AG04450 (cell line): ENCODE measurements at places on chromosomes 1 and 21.

DNA sequence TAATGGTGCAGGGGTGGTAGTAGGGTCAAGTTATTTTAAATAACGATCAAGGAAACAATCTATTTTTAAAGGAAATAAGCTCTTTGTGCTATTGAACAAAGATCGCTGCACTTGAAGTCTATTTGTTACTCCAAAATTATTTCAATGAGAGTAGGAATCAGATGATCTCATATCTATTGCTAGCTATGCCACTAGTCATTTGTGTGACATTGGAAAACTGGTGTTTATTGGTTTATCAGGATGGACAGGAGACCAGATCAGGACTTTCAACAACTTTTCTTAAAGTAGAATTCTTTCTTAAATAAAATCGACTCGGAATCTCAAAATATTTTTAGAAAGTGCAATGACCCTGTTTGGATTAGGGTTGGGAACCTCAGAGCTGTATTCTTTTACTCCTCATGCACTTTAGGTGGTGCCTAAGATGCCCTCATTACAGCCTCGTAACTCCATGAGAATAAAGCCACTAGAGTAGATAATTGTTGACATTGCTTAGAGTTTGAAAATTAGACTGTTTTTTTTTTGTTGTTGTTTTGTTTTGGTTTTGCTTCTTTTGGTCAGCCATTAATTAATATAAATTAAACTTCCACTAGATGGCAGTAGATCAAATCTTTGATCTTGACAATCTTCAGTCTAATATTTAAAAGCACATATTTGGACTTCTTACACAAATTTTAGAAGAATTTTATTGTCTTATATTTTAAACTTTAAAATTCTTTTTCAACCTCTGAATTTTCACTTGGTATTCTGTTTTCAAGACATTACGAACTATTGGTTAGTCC lies 352.4 kb downstream of the USP25 start:
- no peak for DNase-seq

GRCh38 chr1:30847358-30847972 lies 61.1 kb downstream of the SDC3 start:
- peak; percentile 50 for DNase-seq

DNA sequence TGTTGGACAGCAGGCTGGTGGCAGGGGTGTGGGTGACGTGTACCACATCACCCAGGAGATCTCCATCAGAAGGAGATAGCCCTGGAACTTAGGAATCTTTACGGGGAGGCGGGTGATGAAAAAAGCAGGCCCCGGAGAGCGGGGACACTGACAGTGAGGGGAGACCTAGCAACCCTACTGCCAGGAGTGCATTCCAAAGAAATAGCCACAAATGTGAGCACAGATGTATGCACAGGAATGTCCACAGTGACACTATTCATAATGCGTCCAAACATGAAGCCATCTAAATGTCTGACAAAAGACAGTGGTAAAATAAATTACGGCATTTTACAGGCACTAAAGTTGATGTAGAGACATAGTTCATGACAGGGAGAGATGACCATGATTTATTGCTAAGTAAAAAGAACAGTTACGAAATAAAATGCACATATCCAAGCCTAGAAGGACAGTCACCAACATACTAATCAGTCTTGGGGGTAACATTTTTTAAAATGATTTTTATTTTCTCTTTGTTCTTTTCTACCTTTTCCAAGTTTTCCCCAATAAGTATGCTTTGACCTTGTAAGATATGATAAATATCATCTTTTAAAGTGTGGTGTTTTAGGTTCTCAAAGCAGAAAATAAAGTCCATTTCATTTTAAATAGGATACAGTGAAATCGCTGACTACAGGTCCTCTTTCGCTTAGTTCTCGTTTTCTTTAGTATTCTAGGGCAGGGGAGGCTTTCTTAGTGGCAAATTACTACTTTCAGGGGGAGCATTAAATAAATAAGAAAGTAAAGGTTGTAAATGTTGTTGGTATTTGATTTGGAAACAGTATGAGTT lies 21.3 kb downstream of the CD247 start:
- no peak for DNase-seq

GRCh38 chr21:16004086-16004485 lies 274.3 kb downstream of the USP25 start:
- no peak for DNase-seq

- no peak for DNase-seq
These were observed 71.3 kb downstream of the TMEM53 start for GRCh38 chr1:44602634-44603628.

- DNase-seq, result no peak
These were observed 27.8 kb downstream of the CCDC185 start for GRCh38 chr1:223421025-223421424.

DNA sequence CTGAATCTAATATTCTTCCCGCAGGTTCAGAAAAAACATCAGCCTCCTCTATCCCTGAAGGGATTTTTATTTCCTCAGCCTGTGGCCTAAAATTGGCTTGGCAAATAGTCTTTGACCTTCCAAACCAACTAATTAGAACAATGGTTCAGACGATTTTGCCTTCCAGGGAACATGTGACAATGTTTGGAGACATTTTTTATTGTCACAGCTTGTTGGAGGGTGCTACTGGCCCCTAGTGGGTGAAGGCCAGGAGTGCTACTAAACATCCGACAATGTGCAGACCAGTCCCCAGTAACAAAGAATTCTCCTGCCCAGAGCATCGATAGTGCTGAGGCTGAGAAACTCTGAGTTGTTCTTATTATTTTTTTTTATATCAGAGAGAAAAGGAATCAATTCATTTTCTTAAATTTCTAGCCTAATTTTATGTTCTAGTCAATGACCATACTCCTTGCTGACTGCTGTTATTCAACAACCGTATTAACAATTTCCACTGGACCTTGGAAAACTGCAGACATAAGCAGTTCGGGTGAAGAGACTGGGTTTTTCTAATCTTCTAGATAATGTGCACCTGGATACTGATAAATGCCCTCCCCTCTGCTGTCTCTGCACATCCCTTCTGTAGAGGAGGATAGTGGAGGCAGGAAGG lies 280.7 kb downstream of the LMX1A start:
- no peak for DNase-seq

DNA sequence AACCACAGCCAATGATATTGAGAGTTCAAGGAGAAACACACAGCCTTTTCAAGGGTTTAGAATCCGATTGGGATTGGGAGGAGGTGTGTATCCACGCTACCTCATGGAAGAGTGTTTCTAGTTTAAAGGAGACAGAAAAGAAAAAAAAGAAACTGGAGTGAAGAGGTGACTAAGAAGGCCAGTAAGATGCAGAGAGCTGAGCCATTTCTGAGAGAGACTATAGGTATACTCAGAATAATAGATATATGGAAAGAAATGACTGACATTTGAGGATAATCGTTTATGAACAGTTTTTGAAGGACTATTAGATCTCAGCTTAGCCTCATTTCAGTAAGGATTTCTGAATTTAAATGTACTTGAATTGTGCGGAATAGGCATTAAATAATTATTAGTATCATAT lies 42.8 kb downstream of the LRRC8C start:
- DNase-seq, result no peak

GRCh38 chr1:200979574-200980451 lies 43.7 kb downstream of the KIF21B start:
- DNase-seq, result no peak

DNA sequence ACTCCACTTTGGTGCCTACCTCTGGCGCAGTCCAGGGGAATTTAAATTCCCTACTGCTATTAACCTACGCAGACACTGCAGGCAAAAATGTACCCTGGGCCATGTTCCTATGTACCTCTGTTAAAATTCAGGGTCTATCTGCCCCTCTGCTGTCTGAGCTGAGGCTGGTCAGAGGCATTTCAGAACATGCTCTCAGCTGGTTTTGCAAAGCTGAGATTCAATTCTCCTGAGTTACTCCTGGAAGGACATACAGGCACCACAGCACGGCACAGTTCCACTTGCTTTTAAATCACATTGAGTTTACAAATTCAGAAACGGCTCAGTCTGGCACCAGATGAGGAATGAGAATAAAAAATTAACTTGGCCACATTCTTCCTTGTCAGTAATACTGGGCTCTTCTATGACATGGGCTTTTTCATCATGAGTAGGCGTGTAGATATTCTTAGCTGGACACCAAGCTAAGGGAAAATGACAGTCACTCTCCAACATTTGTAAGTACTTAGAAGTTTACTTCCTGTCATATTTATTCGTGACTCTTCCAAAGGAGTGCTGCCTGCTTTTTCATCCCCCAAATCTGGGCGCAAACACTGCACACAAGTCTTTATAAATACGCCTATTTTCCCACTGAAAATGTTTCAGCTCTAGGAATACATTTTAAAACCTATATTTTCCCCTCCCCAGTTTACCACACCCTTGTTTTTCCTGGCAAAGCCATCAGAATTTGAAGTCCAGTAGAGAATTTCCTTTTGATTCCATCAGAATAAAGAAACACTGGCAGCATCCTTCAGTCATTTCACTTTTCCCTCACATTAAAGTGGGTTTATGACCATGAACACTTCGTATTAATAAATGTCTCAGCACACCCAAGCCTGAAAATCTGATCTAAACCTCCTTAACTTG lies 1.9 kb downstream of the C1orf198 start:
- DNase-seq, result no peak

DNA sequence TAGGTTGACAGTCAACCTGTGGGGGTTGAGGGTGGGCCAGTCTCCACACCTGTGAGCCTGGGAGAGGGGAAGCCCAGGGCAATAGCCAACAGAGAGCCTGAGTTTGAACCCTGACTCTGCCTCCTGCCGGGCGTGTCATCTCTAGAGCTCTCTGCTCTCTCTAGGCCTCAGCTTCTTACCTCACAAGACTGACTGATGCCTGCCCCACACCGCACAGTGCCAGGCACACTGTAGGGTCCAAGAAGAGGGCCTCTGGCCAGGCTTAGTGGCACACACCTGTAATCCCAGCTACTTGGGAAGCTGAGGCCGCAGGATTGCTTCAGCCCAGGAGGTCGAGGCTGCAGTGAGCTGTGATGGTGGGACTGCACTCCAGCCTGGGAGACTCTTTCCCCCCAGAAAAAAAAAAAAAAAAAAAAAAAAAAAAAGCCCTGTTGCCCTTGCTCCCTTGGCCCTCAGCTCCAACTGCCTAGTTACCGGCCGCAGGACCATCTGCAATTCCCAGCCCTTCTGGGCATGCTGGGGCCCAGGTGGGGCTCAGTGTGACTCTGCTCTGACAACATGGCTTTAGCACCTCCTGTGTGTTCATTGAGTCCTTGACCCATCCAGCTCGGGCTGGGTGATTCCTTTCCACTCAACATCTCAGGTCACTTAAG lies 25.1 kb downstream of the GRHL3 start:
- no peak for DNase-seq

DNA sequence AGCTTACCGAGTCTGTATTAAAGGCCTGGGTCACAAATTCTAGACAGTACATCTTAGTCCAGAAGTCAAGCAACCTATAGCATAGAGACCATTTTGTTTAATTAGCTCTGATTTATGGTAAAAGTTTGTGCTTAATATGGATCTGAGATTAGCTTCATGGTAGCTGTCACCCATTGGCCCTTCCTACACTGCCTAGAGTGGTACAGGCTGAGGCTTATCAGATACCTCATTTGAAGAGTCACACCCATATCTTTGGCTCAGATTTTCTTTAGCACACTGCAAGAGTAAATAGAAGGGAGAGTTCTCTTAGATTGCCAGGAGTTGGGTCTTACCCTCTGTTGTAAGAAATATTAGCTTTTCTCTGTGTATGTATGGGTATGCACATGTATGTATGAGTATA lies 3.6 kb downstream of the AK4 start:
- DNase-seq, result no peak

DNA sequence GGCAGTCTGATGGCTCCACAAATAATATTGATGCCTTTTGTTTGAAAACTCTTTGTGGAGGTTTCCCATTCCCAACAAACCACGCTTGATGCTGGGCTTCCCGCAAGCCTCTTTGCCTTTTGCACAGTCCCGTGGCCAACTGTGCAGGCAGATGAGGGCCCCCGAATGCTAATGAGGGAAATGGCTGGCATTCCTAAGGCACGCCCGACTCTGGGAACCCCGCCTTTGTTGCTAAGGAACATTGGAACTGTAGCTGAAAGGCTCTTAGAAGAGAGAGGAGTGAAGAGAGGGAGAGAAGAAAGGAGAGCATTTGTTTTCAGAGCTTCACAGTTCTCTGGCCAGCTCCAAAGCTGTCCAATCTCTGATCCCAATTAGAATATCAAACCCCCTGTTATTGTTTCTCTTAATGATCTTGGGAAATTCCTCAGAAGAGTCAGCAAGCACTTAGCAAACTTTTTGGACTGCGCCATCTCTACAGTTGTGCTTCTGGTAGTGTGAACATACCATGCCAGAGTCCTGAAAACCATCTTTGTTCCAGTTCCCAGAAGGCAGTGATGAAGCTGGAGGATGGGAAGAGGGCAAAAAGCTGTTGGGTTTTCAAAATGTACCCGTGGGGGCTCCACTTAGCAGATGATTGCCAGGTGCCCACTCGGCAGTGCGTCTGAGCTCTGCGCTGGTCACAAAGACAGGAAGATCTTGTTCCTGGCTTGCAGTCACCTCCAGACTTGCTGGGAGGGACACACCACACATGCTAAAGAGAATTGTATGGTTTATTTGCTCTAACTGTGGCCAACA lies 60.1 kb upstream of the CYP2J2 start:
- no peak for DNase-seq
